ENCODE measurements at places on chromosomes 7 and 10.

- DNase-seq, result no peak
Measured at GRCh38 chr10:128027306-128027705, 98.9 kb downstream of the MKI67 start.

DNA sequence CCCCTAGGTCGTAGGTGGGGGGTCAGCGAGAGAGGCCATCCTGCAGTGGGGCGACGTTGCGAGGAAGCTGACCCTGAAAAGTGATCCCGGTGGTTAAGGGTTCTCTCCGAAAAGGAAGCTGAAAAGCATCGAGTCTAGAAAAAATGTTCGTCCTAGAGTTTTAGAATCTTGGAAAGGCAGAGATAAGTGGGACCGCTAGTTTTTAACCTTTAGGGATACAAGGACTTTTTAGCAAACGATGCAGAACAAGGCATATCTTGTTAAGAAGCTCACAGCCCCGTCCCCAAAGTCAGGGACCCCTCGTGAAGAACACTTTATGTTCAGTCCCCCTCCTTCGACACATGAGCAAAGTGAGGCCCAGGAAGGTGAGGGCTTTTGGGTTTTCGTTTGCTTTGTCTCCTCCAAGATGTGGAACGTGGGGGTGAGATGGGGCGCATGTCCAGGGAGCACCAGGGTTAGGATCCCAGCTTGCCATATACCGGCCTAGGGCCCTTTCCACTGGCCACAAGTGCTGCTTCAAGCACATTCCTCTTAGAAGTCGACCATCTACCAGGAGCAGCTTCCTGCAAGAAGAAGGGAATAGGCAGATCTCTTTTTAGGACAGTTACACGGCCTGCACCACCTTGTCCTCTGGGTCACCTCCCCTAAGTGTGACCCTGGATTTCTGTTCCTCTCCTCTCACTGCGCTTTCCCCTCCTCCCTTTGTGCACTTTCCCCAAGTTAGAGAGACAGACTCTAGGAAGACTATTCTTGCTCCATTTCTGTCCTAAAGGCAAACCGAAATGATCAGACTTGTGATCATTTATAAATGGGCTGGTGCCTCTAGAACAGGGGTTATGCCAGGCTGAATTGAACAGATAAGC, 969 bp downstream of the SLC35G1 start:
- no peak for DNase-seq

GRCh38 chr7:101099969-101100781, 14.9 kb downstream of the TRIM56 start:
- peak; percentile 100 for DNase-seq

- DNase-seq, result peak; percentile 45
Measured at GRCh38 chr7:80859272-80859970, 59.4 kb downstream of the SEMA3C start.

- no peak for DNase-seq
Measured at GRCh38 chr10:61257956-61258496, 195.2 kb downstream of the TMEM26 start.

GRCh38 chr7:7769710-7770627, 51.6 kb upstream of the RPA3 start:
- DNase-seq, result no peak

All from fibroblast of skin of right biceps (primary cell).